HS-5 (cell line): ENCODE measurements at places on chromosomes 1 and 21.

DNA sequence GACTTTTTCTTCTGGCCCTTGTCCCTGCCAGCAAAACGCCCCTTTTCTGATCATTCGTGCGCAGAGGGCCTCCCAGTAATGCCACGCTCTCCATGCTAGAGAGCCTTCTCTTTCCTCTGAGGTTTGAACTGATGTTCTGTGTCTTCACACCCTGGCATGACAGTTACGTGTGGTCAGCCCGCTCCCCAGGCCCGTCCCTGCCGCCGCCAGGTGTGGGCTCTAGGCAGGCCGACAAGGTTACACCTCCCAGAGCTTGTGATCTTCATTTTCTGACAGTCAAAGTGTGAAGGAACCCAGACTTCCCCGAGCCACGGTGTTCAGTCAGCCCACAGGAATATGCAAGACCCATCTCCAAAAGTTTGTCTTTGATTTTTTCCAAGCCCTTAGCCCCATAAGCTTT, 265.6 kb downstream of the TM2D1 start:
- DNase-seq, result no peak

- no peak for DNase-seq
These were observed 13.6 kb upstream of the NDC1 start for GRCh38 chr1:53851571-53852285.

- DNase-seq, result no peak
These were observed 1.2 kb upstream of the XPR1 start for GRCh38 chr1:180630408-180631193.

DNA sequence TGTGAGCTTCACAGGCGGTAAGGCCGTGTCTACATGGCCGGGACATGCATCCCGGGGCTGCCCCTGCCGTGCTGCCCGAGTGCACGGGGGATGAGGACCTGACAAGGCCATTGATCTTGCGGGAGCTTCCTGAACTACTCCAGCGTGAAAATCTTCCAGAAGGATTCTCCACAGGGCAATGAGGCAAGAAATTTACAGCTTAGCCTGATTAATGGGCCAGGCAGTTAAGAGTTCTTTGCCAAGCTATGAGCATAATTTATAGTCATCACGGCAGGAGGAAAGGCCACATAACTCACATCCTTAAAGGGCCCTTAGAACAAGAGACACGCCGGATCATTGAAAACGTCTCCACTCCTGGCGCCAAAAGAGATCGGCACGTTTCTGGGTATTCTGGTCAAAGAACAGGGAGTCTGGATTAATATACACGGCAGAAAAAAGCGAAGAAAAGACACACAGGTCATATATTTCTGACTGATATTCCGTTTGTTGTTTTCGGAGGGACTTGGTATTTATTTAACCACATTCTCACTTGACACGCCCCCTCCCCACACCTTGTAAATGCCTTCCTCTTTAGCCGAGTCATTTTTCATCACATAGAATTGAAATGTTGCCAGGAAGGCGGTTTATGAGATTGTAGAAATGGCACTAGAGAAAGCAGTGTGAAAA, 180.5 kb downstream of the DYRK1A start:
- DNase-seq, result no peak

- DNase-seq, result no peak
These were observed 16.5 kb downstream of the CELSR2 start for GRCh38 chr1:109265741-109266330.
